ENCODE measurements at places on chromosomes 11 and 22. TPM values are rescaled to one million over a fixed set of nuclear protein-coding genes. Genes with fewer than 3 reads are reported as not detected.

Gene SSTR3
- not detected for total RNA-seq

Gene KCNQ1
- not detected for total RNA-seq

Gene GGTLC3
- not detected for total RNA-seq

Gene HEPN1
- not detected for total RNA-seq

DNA sequence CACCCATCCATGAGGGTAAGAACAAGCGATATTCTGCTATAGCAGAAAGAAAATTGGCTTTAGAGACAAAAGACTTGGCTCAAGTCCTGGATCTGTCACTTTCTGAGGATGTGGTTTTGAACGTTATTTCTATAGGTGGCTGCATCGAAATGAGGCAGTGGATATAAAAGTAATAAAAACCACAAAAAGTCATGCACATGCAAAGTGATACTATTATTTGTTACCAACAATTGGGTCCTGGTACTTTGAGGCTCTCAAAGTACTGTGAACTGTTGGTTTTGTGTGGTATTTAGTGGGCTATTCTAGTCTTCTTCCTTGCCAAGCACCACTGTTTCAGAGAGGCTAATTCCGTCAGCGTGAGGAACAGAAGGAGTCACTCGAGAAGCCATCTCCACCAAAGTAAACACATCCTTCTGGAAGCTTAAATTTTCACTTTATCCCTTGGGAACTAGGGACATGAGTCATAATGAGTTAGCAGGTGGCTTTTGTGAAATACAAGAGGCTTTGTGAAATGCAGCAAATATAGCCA is 13.1 kb downstream of the UBASH3B start:
- DNase-seq: peak; percentile 88

GRCh38 chr22:48547971-48548370 is 1279.7 kb downstream of the BRD1 start:
- no peak for DNase-seq

- DNase-seq: no peak
Observed at GRCh38 chr11:128467041-128467440, 120.3 kb downstream of the ETS1 start.
